ENCODE measurements at places on chromosomes 1 and 21.

DNA sequence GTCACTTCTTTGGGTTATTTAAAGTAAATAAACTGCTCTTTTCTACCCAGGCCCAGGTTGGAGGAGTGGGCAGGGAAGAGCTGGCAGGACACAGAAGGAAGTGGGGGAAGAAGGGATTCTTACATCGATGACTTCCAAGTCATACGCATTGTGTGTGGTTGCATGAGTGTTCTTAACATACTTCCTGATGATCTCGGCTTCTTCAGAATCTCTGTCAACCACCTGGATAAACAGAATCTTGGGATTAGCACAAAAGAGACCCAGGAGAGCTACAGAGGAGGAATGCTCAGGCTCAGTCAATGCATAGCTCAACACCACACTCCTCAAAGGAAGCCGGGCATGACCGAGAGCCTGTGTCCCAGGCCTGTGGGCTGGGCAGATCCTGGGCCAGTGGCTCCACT lies 42.1 kb downstream of the PARP1 start:
- no peak for DNase-seq

DNA sequence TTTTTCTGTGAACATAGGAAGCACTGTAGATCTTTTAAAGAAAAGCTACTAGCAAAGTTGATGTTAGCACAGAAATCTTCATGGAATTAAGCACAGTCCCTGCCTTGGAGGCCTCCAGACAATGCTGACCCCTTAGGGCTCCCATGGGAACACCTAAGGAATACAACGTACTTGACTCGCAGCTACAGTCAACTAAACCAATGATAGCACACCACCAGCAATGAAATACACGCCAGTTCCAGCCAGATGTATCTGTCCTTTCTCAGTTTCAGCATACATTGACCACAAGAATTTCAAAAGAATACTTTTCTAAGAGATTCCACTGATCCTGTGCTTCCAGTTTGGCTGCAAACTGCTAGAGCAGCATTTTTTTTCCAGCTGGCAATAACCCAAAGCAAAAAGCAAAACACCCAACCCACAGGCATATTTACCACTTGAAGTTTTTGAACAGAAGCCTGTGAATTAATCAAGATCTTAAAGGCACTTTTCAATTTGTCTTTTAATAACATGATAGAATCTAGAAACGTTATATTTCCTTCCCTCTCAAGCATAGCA lies 42.8 kb upstream of the KRTAP11-1 start:
- no peak for DNase-seq

- no peak for DNase-seq
Measured at GRCh38 chr21:41684381-41685245, 82.2 kb downstream of the RIPK4 start.

DNA sequence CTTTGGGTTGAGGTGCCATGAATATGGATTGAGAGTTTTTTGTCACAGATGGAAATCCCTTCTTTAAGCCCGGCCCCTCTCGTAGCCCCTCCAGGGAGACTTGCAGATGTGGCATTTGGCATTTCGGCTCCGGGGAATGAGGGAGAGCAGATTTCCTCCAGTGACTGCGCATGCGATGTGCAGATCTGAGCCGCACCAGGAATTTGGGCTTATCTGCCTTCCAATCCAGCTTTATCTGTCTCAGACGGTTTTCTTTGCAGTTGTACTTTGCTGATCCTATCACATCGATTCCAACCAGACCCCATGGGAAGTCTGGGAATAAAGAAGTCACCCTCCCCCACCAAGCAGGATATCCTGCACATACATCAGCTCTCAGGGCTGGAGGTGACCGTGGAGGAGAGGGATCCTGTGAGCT lies 11.7 kb downstream of the KIF26B start:
- no peak for DNase-seq

DNA sequence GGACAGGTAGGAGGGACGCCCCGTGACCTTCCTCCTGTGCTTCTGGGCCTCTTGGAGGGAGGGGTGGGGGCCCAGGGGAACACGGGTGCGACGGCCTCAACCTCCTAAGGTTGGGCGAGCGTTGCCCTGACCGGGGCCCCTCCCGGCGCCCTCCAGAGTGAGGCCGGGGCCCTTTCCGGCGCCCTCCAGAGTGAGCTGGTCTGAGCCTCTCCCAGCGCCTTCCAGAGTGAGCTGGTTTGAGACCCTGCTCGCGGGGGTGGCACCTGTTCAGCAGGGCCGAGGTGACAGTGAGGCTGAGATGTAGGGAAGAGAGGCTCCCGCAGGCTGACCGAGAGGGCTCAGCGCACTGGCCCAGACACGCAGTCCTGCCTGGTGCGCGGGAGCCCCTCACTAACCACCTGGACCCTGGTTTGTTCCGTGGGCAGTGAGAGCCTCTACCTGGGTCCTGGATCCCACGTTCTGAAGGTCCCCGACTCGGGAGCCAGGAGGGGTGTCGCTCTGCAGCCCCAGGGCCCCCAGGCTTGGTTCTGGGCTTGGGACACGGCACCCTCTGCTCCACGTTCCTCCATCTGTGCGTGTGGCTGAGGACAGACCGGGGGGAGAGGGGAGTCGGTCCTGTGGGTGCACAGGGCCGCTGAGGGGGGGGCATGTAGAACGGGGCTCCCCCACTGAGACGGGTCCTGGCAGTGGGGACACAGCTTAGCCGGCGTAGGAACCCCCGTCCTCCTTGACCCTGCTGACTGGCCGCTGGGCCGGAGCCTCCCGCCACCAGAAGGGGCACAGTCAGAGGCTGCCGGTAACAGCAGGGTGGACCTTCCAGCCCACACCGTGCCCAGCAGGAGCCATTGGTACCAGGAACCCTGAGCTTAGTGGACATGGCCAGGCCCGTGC lies 1.4 kb downstream of the COL6A1 start:
- DNase-seq = no peak

GRCh38 chr1:157852476-157852875 lies 10.9 kb upstream of the CD5L start:
- no peak for DNase-seq

DNA sequence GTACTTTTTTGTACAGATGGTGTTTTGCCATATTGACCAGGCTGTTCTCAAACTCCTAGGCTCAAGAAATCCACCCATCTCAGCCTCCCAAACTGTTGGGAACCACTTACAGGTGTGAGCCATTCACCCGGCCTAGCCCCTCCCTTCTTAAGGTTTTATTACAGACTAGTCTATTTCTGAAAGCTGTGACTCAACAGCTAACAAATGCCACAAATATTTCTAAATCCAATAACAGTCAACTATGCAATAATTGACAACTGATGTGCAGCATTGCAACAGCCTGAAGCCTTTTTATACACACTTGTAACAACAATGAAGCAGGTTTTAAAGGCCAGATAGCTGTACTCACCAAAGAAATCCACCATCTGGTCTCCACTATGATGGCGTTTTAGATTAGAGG lies 51.4 kb downstream of the GRIK1 start:
- DNase-seq = no peak

- no peak for DNase-seq
Measured at GRCh38 chr1:85599076-85599491, 18.5 kb downstream of the CCN1 start.

DNA sequence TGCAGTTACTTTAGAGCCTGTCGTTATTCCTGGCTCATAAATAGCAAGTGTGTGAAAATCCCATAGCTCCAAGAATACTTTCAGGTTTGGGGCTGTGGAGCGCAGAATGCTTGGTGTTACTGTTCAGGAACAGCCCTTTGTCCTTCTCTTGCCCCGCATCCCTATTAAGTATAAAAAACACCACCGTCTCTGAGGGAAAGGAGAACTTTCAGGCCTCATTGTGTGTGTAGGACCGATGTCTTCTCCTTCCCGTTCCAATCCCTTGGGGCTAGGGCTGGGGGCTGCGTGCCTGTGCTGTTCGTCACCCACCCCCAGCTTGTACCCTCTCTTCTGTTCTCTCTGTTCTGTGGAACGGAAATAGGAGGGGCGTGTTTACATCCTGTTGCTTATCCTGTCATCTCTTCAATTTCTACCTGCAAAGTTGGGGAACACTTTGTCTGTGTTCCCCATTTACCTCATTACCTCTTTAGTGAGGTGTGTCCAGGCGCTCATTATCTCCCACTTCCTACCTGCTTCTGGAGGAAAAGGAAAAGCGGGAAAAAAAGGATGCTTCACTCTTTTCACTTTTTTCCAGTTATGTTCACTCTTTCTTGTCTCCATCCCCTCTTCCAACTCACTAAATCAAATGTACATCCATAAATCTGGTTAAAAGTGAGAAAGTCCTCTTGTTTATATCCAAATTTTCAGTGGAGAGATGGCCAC lies 788 bp upstream of the TXNIP start:
- no peak for DNase-seq

DNA sequence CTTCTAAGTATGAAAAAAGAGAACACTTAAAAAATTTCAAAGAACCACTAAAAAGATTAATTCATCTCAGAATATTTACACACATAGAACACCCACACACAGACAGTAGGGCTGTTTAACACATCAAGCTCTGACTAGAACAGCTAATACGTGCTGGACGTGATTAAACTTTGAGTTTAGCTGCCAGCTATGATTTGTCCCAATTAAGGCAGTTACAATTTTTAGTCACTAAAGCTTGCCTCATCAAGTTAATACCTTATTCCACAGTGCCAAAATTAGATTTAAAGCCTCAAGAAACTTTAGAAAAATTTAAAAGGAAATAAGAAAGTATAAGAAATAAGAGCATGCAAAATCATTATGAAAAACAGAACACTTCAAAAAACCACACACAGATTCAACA lies 18.9 kb downstream of the SLC16A1 start:
- no peak for DNase-seq

DNA sequence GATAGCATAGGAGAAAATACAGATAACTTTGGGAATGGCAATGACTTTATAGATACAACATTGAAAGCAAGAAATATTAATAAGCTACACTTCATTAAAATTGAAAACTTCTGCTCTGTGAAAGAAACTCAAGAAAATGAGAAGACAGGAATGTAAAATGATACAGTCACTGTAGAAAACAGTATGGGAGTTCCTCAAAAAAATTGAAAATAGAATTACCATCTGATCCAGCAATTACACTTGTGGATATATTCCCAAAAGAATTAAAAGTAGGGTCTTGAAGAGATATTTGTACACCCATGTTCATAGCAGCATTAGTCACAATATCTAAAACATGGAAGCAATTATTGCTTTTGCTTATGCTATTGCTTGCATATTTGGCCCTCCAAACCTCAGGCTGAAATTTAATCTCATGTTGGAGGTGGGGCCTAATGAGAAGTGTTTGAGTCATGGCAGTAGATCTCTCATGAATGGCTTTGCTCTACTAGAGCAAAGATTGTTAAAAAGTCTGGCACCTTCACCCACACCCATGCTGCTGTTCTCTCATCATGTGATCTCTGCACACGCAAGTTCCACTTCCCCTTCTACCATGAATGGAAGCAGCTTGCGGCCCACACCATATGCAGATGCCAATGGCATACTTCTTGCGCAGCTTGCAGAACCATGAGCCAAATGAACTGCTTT lies 15.3 kb upstream of the AHCYL1 start:
- DNase-seq = no peak

DNA sequence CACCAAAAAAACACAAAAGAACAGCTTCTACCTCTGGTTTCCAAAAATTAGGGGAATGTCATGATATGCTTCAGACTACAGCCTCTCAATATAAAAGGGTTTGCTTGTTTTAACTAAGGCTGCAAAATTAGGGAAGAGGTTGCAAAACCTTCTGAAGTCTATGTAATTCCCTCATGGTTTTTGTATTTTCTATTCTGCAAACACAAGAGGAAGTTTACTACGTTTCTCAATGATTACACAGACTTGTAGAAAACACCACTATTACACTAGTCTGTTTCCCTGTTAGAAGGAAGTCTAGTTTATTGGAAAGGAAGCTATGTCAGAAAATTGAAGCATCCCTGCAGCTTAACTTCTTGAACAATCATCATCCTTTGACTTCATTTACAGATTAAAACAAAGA lies 229.7 kb upstream of the FMN2 start:
- DNase-seq = no peak

- no peak for DNase-seq
Measured at GRCh38 chr1:116458695-116459094, 85.7 kb downstream of the ATP1A1 start.

DNA sequence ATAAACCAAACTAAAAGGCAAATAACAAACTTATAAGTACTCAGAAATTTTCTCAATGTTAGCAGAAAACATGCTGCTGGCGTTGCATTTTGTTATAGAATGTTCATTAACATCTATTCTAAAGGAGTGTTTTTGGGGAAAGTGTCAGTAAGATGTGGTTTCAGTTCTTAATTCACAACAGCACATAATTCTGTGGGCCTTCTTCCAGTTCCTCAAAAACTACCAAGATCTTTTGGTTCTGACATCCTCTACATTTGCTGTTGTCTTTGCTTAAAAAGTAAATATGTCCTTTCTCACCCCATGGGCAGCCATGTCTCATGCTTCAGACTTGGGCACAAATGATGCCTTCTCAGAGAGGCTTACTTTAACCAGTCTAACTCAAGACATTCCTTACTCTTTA lies 152.5 kb downstream of the CDC7 start:
- peak; percentile 12 for DNase-seq

DNA sequence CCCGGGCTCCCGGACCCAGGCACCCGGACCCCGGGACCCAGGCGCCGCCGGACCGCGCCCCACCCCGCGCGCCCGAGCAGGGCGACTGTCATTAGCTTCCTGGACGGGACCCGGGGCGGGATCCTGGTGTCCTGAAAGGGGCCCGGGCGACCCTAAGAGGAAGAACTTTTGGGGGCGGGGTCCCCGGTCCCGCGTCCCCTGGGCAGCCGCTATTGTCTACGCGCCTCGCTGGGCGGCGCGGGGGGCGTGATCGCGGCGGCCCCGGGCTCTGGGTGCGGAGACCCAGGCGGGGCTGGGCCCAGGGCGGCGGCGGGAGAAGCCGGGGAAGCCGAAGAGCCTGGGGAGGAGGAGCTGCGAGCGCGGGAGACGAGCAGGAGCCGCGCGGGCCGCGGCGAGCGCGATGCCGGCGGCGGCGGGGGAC lies 465 bp downstream of the HUNK start:
- no peak for DNase-seq

DNA sequence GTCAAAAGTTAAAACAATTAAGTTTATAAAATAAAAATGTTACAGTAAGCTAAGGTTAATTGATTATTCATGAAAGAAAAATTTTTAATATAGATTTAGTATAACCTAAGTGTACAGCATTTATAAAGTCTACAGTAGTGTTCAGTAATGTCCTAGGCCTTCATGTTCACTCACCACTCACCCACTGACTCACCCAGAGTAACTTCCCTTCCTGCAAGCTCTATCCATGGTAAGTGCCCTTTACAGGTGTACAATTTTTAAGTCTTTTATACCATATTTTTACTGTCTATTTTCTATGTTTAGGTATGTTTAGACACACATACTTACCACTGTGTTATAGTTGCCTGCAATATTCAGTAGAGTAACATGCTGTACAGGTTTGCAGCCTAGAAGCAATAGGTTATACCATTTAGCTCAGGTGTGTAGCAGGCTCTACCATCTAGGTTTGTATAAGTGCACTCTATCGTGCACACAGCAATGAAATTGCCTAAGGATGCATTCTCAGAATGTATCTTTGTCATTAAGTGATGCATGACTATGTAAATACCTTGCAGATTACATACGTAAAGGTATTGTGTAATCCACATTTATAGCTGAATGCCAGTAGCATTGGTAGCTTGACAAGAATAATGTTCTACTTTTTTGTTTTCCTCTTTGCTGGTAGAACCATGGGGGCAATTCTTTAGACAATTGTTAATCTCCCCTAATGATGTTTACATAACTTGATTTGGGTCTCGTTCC lies 35.7 kb upstream of the GPR88 start:
- no peak for DNase-seq

- no peak for DNase-seq
Measured at GRCh38 chr1:232166942-232167341, 463.0 kb downstream of the SIPA1L2 start.
